NCI-H526 treated with DMSO at 0.1 percent for 48 hours (cell line): ENCODE measurements at places on chromosomes 7 and 10.

GRCh38 chr7:126659124-126659523, 593.6 kb downstream of the GRM8 start:
- DNase-seq: no peak

DNA sequence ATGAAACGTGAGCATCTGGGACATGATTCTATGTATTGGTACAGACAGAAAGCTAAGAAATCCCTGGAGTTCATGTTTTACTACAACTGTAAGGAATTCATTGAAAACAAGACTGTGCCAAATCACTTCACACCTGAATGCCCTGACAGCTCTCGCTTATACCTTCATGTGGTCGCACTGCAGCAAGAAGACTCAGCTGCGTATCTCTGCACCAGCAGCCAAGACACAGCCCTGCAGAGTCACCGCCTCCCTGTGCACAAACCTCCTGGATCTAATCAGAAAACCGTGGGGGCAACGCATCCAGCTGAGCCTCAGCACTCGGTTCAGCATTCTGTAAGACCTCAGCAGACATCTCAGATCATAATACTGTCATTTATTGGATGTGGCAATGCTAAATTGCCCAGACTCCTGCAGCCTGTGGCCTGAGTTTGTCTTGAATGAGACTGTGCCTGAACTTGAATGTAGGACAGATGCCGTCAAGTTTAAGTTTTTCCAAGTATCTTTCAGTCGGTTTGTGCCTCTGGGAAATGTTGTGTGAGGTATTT, 41.5 kb upstream of the PRSS58 start:
- no peak for DNase-seq

- no peak for DNase-seq
Observed at GRCh38 chr10:86647773-86648703, 6.3 kb upstream of the OPN4 start.

DNA sequence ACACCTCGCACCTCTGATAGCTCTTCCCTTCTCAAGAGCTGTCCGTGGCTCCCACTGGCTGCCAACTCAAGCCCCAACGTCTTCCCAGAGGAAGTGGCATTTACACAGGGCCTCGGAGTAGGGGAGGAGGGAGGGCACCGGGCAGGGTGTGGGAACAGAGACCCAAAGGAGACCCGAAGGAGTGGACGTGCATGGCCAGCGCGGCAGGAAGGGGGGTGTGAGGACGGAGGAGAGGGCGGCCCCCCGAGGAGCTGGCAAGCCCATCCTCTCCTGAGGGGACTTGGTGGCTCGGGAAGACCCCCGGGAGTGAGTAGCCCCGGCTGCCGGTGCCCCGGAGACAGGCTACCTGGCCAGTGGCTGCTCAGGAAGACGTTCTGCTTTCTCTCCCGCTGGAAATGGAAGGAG, 85.9 kb downstream of the FOXL3 start:
- DNase-seq: no peak

- DNase-seq: no peak
Observed at GRCh38 chr10:93784059-93784458, 26.3 kb downstream of the LGI1 start.

GRCh38 chr7:138889582-138890498, 91.3 kb downstream of the KIAA1549 start:
- DNase-seq: no peak

DNA sequence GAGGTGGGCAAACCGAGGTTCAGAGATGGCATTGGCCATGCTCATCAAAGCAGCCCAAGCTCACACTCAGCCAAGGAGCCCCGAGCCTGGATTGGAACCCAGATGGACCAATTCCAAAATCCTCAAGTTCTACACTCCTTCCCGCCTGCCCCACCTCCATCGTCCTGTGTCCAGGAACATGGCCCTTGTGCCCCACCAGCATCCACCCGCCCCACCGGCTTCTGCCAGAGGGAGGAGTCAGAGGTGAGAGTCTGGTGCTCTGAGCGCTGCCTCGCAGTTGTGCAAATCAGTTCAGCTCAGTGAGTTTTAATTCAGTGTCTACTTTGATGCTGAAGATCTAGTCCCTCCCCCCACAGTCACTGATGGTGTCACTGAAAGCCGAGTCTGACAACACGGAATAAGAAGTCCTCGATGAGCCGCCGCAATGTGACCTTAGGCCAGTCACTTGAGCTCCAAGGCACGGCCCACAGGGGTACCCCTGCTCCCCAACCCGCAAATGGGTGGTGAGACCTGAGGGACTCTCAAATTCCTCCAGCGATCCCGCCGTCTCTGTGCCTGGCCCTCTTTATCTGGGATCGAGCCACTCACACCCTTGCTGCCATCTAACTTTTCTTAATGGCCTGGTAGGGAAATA, 26.3 kb downstream of the PRKAG2 start:
- DNase-seq: no peak

DNA sequence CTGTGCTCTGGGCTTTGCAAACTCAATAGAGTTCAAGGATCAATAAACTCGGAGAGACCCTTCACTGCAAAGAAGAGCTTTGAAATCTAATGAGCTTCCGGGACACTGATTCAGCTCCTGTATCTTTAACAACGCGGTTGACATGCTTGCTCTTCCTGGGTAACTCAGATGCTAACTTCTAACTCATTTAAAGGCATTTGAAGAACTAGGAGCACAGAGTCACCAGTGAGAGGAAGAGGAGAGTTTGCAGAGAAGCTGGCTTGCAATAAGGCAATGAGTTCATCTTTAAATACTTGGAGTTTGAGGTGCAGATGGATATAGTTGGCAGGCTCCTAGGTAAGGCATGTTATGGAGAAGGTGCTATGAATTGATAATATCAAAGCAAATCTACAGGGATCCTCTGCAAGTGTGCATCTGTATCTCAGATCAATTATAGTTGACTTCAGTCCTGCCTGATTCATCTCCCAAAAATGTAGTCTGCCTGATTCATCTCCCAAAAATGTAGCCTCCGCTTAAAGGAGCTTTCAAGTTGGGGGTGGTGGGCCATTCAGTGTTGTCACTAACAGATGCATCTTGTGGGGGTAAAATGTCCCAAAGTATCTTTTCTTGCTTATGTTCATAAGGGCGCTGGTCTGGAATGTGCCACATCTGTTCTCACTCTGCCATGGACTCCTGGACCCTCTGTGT, 182.5 kb upstream of the PRSS58 start:
- no peak for DNase-seq

DNA sequence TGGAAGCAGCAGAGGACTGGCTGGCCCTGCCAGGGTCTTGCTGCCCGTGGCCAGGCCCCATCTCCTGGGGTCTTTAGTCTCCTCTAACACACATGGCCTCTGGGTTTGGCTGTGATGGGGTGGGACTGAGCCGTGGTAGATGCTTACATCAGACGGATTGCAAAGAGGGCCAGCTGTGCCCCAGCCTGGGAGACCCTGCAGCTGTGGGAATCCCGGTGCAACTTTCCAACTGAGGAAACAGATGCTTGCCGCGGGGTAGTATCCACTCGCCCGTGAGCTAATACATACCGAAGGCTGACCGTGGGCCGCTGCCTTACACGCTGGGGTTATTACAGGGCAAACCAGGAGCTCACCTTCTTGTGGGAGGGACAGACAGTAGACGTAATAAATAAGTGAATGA, 24.1 kb upstream of the SH2B2 start:
- DNase-seq: no peak

GRCh38 chr10:100288196-100288595, 1.7 kb upstream of the BLOC1S2 start:
- DNase-seq: no peak

DNA sequence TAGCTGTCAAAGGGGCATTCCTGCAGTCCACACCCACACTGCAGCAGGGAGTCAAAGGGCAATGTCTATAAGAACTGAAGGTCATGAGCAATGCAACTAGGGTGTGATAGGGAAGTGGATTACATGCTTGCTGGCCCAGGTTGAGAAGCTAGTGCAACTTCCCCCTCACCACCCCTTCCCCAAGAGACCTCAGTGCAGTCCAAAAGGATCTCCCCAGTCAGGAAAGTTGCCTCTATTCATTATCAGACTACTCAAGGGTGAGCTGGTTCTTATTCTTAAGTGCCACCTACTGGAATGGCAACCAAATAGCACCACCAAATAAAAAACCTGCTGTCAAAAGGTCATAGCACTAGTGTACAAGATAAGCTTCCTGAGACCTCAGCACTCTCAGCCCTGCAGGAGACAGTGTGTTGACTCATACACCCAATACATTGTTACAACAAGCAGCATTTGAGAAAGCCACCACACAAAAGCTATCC, 28.2 kb downstream of the MTERF1 start:
- no peak for DNase-seq

DNA sequence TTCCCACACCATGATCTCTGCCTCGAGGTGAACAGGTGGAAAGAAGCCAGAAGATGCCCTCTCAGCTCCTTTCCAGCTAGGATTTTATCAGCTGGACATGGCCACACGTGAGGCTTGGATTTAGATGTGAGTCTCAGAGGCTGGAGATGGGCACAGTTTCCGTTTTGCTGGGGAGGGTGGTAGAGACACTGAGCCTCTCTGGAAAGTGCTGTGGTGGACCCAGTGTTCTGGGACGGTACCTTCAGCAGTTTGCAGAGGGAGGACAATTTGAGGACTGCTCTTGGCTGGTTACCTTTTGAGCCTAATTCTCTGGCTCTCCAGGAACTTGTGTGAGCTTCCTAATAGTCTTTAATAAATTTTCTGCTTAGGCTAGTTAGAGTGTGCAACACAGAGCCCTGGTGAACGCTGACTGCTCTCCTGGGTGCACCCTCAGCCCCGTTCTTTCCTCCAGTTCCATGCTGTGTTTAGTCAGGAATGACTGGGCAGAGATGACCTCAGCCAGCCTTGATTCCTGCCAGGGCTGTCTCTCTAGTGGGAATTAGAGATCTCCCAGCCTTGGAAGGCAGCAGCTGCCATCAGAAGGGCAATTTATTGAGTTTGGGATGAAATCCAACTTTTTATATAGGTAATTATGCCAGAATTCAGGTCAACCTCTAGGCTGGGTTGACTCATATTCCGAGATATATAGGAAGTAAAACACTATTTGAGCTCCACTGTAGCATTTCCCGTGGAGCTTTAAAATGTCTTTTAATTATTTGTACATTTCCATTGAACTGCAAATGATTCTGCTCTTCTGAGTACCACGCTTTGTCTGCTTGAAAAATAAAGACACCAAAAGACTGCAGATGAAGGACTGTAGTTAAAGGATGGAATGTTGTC, 103.9 kb downstream of the GATA3 start:
- no peak for DNase-seq

GRCh38 chr10:128633864-128634540, 507.8 kb upstream of the MKI67 start:
- DNase-seq: no peak

DNA sequence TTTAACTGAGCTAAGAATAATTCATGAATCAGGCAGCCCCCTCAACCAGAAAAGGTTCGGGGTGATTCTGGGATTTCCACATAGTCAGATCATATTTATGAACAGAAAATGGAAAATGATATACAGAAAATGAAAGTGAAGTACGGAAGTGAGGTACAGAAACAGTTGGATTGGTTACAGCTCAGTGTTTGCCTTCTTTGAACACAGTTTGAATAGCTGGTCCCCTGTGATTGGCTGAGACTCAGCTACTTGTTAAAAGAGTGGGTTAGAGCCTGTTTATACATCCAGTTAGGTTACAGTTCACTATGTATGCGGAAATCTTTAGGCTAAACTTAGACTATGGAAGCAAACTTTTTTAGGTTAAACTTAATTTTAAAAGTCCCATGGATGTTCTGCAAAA, 511.7 kb downstream of the PLXDC2 start:
- no peak for DNase-seq

DNA sequence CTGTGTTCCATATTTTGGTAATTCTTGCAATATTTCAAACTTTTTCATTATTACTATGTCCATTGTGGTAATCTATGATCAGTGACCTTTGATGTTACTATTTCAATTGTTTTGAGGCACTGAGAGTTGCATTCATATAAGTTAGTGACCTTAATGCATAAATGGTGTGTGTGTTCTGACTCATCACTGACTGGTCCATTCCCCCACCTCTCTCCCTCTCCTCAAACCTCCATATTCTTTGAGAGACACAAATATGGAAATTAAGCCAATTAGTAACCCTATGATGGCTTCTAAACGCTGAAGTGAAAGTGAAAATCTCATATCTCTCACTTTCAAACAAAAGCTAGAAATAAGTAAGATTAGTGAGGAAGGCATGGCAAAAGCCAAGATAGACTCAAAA, 739.6 kb downstream of the CCSER2 start:
- no peak for DNase-seq

GRCh38 chr10:43204042-43204942, 62.6 kb downstream of the RASGEF1A start:
- no peak for DNase-seq

GRCh38 chr7:112891698-112892097, 101.5 kb upstream of the TMEM168 start:
- DNase-seq: no peak

DNA sequence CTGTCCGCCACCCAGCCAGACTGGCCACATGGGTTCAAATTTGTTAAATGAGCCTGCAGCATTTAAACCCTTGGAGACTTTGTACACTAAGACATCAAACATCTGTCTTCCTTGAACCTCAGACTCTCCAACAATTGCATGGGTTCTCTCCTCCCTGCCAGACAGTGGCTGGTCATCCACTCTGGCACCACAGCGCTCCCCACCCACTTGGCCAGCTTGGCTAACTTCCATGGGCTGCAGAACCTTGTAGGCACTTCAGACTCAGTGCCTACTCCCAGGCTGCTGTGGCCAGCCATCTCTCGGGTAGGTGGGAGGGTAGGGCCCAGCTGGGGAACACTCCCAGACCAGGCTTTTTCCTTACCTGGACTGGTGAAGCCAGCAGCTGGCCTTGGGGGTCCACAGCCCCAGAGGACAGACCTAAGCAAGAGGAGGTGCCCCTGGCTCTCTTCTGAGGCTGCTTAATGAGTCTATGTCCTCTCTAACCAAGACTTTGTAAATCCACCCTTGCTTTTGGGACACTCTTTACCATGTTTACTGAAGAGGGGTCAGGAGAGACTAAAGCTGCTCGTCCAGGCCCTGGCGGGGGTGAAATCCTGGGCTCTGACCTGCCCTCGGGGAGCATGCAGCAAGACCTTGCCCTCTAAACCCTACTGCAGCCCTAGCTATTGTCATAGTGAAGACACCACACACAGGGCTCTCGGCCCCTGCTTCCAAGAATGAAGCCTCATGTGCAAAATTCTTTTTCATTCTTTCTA, 82.7 kb downstream of the ARHGAP22 start:
- DNase-seq: no peak

DNA sequence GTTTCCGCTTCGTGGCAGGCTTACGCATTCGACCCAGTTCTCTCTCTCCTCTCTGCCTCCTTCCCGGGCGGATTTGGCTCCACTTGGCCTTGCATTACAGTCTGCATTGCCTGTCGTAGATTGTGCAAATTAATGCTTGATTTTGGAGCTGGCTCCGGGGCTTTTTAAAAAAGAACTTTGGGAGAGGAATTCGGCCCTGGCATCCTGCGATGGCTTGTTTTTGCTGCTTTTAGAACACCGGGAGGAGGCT, 767 bp downstream of the EIF4EBP2 start:
- DNase-seq: no peak

DNA sequence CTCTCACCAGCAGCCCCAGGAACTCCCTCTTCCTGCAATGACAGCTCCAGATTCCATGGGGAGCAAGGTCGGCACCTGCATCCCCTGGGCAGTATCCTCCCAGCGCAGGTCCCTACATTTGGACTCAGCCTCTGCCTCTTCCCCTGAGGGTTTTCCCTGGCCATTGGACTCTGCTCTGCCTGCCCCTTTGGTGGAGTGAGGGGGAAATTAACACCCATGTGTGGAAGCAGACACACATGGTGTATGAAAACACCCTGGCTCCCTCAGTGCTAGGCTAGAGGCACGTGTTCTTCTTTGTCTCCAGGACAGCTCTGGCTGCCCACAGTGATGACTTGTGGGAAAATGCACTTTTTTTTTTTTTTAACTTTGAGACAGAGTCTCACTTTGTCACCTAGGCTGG, 8.4 kb downstream of the PRF1 start:
- DNase-seq: no peak
